ENCODE measurements at places on chromosomes 3 and 15.

GRCh38 chr3:82410366-82410765 is 648.9 kb upstream of the GBE1 start:
- DNase-seq: no peak

- DNase-seq: no peak
These were observed 44.2 kb downstream of the APBA2 start for GRCh38 chr15:28930011-28930410.

GRCh38 chr3:143464850-143465249 is 345.3 kb downstream of the CHST2 start:
- peak; percentile 100 for DNase-seq

DNA sequence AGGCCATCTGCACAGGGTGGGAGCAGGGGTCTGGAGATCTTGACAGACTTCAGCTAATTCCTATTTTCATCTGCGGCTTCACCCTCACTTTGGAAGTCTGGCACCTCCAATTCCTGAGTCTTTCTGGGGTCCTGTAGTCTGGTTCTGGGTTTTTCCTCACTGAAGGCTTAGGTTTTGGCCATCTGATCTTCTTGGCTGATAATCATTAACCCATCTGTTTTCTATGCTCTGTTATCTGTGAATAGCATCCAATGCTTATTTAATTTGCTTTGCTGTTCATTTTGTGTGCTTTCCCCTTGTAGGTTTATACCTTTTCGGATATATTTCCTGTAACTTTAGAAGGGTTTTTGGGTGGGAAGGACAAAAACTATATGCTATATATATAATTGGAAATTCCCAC is 17.6 kb downstream of the TATDN2 start:
- no peak for DNase-seq

DNA sequence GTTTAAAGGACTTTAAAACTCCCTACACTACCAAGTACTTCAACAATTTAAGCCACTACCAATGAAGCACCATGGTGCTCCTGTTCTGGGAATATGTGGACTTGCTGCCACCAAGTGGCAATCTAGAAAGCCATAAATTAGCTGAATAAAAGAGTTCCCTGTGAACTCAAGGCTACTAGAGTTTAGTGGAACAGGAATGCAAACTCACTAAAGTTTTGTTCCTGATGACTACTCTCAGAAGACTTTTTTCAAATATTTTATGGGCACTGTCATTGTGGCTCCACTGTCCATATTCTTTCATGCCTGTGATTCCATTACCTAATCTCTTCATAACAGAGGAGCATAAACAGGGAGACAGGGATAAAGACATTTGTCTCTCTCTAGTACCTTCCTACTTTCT is 63.9 kb downstream of the TMCC1 start:
- DNase-seq: peak; percentile 66

DNA sequence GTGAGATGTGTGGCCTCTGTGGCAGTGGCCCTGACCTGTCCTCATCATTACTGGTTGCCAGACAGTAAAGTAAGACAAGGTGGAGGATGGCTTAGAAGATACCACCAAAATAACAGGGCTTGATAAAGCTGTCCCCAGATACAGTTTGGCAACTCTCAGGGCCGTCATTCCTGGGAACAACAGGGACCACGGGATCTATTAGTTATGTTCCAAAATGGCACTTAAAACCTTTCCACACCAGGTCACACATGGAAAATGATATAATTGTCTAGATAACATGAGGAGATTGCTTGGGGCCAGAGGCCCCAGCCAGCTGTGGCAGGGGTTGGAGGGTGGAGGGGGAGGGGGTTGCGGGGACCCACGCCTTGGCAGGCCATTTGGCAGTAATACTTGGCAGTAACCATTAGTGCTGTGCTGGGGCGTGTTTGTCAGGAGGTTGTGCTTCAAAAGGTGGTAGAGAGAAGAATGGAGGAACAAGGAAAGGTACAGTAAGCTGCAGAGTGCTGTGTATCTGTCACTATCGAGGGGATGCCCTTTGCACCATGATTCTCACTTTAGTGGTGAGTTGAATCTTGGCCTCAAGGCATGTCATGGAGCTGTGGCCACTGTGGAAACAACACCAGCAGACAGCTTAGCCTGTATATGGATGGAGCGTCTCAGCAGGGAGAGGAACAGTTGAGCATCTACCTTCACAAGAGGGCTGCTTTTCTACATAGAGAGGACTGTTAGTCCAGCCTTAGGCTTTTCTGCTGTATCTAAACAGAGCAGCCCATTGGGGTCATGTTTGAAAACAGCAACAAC is 14.0 kb downstream of the PLCL2 start:
- DNase-seq: no peak

DNA sequence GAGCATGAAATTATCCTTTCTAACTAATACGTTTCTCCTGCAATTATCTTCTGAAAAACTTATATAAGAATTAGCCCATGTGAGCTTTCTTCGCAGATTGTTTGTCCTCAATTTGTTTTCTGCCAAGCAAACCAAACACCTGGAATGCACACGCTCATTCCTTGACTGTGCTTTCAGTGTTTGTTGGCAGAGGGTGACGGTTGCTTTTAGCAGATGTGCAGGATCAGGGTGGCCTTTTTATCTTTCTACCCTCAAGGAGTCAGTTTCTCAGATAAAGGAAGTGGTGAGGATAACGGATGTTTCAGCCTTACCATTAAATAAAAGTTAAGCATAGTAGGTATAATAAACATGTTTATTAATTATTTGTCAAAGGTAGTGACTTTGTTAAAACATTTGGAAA is 15.2 kb downstream of the ARPP21 start:
- DNase-seq: no peak

DNA sequence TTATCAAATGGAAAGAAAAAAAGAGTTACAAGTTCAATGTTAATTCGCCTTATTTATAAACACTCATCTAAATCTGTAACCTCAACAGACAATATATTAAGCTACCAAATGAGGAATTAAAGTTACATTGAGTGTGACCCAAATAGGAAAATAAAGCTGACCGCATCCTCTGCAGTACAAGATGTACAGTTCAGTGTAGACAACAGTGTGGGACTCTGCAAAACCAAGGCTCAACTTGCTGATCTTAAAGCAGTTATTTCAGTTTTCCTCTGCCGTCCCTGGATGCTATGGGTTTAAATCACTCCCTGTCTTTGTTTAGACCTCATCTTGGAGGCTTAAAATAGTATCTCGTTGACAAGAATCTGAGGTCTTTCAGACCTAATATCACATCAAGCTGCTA is 458.8 kb downstream of the MECOM start:
- no peak for DNase-seq

GRCh38 chr15:74889883-74890664 is at the start of gene MPI:
Gene MPI (plus strand): TSS chr15:74890042. CDS start chr15:74890074, 32 bp downstream.
- peak; percentile 41 for DNase-seq

DNA sequence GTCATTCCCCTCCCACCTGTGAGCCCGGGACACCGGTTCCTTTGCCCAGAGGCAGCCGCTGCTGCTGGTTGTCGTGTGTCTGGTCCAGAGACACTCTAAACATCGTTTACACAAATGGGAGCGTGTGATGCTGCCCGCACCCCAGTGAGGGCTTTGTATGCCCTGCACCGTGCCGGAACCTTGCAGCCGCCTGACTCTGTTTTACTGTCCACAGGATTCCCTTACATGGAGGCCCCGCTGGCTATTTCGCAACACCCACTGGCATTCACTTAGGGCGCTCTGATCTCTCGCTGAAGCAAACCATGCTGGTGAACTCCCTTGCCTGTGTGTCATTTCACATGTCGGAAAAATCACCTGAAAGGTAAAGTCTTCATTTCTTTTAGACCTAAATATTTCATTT is 100.8 kb upstream of the SLC6A6 start:
- no peak for DNase-seq

Data from RCC 7860 (cell line).